ENCODE measurements at places on chromosomes 2 and 18. TPM values are rescaled to one million over a fixed set of nuclear protein-coding genes. Genes with fewer than 3 reads are reported as not detected.

Gene NLRC4
- not detected for total RNA-seq

Gene FOXD4L1
- 0.64 TPM for total RNA-seq

Gene ASXL2
- total RNA-seq, result 10.9 TPM

Gene COLEC11
- total RNA-seq, result 0.67 TPM

Gene FAM210A
- 23.9 TPM for total RNA-seq

All from A549 treated with CpdA at 1 μM for 4 hours (cell line).